Forelimb muscle (tissue), 1 donor: ENCODE measurements at places on chromosomes 7 and 10.
A peak's percentile ranks its signal among the peaks of the same experiment; 100 is the strongest.

DNA sequence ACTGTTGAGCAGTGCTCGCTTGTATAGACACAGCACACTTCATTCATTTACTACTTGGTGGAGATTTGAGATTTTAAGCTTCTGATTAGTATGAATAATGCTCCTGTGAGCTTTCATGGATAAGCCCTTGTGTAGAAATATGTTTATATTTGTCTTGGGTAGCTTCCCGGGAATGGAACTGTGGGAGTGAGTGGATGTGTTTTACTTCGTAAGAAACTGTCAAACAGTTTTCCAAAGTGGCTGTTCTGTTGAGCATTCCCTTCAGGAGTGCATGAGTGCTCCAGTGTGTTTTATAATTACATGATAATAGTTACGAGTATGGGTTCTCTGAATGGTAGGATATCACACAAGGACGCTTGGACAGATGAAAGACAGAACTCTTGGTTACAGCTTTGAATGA, 49.4 kb downstream of the VWC2 start:
- no peak for DNase-seq

DNA sequence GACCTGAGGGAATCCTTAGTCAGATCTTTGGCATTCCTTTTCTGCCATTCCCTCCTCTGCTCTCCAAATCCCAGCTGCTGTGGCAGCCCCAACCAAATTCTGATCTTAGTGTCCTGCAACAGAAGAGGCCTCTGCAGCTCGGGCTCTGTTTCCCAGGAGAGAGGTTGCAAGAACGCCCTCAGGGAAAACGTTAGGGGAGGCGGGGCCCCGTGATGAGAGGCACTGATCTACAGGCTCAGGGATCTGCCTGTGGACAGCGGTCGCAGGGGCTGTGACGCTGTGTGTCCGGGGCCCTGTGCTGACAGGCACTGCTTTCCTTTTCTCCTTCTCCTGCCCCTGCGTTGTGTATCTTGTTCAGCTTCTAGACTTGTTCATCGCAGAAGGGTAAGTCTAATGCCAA, 57.3 kb upstream of the DPYSL4 start:
- no peak for DNase-seq

- DNase-seq = no peak
Measured at GRCh38 chr7:116782177-116782711, 80.1 kb upstream of the CAPZA2 start.

DNA sequence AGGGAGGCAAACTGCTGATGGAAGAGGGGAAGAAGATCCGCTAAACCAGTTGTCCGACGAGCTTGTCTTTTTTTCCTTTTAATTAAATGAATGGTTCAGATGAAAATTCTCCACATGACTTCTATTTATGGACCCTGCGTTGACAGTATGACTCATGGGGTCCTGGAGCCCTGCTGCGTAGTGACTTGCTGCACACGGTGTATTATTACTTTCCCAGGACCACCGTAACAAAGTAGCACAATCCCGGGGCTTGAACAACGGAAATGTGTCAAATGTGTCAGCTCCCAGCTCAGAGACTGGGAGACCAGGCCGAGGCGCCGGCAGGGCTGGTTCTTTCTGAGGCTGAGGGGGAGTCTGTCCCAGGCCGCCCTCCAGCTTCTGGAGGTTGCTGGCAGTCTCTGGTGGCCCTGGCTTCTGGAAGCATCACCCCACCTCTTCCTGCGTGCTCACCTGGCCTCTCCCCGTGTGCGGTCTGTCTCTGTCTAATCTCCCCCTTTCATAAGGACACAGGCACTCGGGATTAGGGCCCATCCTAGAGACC, 33.8 kb upstream of the MNX1 start:
- DNase-seq = peak; percentile 1

DNA sequence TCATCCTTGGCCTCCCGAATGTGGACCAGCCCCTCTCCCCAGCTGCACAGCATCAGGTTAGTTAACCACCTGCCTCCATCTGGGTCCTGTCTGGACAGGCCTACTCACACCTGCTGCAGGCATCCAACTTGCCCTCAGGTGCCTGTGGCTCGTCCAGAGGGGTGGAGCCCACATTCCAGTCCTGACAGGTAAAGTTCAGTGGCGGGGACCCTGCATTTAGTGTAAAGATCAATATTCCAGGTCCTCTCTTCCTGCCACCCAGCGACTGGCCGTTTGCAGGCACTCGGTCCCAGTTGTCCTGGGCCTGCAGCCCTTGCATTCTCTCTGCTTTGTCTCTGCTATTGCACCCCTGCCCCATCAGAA, 15.0 kb downstream of the HTRA1 start:
- DNase-seq = no peak

DNA sequence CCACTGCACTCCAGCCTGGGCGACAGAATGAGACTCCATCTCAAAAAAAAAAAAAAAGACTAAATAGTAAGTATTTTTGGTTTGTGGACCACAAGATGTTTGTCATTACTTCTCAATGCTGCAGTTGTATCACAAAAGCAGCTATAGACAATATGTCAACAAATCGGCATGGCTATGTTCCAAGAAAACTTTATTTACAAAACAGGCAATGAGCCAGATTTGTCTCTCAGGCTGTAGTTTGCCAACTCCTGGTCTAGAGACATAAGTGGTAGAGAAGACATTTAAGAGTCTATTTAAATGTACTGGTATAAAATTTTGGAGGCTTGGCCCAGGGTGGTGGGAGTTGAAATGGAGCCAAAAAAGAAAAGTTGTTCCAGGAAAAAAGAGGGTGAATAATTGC, 185.8 kb downstream of the SORCS1 start:
- DNase-seq = no peak

- no peak for DNase-seq
Measured at GRCh38 chr7:55034776-55035175, 16.0 kb downstream of the EGFR start.

- no peak for DNase-seq
Measured at GRCh38 chr10:5685764-5686240, 1.2 kb downstream of the TASOR2 start.

DNA sequence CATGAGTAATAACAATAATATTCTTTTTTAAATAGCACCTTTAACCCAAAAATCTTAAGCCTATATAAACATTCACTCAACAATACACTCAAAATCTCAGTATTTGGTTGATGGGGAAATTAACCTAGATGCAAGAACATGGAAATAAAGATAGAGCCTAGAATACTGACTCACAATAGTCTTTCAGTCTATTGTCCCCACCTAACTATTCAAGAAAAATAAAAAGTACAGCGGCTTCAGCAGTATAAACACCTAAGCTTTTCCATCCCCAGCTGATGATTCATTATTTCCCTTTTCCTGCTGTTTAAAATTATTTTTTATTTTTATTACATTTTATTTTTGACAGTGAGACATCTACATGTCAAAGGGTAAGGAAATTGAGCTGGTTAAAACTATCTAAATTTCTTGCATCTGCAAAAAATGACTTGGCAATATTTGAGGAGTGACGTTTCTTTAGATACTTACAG, 201.4 kb downstream of the FZD1 start:
- DNase-seq = no peak

DNA sequence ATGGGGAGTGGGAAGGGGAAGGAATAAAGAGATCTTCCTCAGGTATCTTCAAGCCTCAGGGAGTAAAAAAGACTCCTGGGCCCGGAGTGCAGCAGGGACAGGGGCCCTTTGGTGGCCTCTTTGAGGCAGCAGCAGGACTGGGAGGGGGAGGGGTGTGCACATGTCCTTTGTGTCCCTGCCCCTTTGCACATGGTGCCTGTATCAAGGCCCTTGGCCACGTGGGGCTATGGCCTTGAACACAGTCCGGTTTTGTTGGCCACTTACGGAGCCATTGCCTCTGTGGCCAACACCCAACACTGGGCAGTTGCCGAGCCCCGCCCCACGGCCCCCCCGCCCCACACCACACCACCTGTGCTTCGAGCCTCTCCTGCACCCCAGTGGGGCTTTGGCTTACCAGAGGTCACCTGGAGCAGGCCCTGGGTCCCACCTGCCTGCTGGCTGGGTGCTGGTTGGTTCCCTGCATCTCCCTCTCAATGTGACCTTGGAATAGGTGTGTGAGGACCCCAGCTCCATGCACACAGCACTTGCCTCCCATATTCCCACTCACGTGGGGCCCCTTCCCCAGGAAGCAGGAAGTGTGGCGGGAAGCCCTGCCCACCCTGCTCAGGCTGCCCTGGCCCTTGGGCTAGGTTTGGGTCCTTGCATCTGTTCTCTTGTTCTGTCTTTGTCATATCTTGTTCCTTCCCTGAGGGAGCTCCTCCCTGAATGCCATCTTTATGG, 5.4 kb downstream of the SAP25 start:
- no peak for DNase-seq

DNA sequence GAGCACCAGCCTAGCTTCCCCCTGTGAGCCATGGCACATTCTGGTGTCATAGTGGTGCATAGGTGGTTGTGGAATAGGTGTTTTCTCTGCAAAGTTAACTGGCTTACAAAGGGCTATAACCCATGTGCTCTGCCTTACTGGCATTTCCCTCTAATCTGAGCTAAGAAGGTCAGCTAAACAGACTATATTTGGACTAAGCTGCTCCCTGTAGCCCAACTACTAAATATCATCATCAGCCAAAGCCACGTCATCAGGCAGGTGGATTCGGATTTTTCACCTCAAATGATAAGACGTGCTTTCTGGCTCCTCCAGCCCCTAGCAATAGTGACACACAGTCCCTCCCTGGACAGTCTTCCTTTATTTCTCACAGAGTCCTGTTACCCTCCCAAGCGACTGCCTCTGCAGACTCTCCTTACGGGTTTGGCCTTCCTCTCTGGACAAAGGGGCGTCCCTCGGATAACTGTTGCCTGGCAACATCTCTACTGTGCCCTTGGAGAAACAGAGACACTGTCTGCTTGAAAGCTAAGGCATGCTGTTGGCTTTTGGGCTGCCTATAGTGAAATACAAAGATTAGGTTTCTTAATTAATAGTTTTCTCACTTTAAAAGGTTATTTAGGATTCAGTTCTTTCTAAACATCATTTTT, 9.1 kb downstream of the SLC13A4 start:
- no peak for DNase-seq

GRCh38 chr10:90856964-90857634, 740 bp downstream of the HTR7 start:
- no peak for DNase-seq

DNA sequence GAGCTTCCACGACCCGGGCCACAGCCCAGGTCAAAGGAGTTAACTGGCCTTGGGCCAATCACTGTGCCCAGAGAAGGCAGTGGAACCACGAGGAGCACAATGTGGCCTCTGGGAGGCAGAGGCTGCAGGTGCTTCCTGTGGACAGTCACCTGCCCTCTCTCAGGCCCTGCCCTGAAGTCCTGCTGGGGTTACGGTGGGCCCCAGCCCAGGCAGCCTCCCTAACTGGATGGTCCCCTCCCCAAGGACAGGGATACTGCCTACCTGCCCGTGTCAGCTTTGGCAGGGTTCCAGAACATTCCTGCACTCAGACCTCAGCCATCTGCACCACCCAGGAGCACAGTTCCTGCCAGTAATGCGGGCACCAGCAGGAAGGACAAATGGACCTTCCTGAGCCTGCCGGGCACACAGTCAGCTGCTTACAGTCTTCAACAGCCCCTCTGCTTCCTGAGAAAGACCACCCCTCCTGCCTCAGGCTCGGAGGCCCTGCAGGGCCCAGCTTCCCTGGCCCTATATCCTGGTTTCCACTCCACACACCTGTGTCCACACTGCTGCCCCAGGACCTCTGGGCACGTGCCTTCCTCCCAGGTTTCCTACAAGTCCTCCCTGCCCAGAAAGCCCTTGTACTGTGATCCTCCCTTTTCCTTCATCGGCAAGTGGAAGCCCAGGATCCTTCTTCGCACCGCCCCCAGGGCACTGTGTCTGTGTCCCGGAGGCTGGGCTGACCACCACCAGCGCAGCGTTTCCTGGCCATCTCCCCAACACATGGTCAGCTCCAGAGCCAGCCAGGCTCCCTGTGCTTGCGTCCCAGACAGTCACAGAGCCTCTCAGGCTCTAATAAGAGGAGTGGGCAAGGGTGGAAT, 23.3 kb downstream of the WDR86 start:
- DNase-seq = no peak

GRCh38 chr7:196283-196682, 3.9 kb downstream of the FAM20C start:
- DNase-seq = no peak

- DNase-seq = no peak
Measured at GRCh38 chr7:26857506-26858240, 6.7 kb downstream of the SKAP2 start.

- DNase-seq = no peak
Measured at GRCh38 chr7:33757050-33757449, 148.3 kb upstream of the BMPER start.

DNA sequence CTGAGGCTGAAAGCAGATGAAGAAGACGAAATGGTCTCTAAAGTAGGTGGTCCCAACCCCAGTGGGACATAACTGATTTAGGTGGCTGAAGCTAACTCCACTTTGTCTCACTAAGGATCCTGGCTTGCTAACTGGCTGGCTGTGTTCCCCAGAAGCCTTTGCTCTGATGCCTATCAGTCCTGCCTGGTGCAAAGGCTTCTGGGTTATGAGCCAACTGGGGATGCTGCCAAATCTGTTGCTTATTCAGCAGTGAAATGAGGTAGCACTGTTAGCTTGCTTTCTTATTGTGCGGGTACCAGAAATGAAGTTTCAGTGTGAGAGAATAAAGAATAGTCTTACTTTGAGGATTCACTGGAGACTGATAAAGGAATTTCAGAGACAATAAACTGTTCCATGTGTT, 18.1 kb downstream of the PRKG1 start:
- DNase-seq = no peak

DNA sequence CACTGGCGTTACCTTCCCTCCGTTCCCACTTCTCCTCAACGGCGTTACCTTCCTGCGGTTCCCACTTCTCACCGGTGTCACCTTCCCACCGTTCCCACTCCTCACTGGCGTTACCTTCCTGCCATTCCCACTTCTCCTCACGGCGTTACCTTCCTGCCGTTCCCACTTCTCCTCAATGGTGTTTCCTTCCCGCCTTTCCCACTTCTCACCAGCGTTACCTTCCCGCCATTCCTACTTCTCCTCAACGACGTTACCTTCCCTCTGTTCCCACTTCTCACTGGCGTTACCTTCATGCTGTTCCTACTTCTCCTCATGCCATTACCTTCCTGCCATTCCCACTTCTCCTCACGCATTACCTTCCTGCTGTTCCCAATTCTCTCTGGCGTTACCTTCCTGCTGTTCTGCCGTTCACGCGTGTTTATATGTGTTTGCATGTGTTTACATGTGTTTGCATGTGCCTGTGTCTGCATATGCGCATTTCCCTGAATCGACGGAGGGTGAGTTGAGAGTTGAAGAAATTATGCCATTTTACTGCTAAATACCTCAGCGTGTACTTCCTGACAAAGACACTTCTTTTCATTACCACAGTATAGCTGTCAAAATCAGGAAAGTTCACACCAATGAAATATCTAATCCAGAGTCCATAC, 23.2 kb upstream of the CFAP46 start:
- no peak for DNase-seq
